Stomach (tissue), 19 donors: ENCODE measurements at places on chromosomes 3 and 15. TPM values are rescaled to one million over a fixed set of nuclear protein-coding genes. Genes with fewer than 3 reads are reported as not detected.

CLDN1 gene
- not detected for total RNA-seq

ZBTB47 gene
- 40.3 TPM for total RNA-seq

TMEM158 gene
- total RNA-seq, result 1.1 TPM

- no peak for DNase-seq
Observed at GRCh38 chr3:135090020-135090717, 295.1 kb downstream of the EPHB1 start.

C3orf70 gene
- total RNA-seq, result 33.5 TPM

DNA sequence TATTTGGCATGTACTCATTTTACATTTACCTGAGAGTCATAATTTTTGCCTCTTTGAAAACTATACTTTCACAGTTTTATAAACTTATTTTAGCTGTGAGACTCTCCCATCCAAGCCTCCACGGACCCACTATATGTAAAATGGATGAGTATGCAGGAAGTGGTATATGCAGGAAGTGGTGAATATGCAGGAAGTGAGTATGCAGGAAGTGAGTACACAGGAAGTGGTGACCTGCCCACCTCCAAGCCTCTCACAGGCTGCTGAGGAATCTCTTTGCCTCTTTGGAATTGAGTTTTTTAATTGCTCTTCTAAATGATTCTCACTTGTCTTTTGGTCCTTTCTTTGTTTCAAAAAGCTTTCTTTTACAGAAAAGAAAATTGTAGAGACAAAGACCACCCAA, 85.2 kb downstream of the KBTBD8 start:
- DNase-seq, result peak; percentile 10

SNTN gene
- total RNA-seq, result not detected

GOLGA6L10 gene
- 1.0 TPM for total RNA-seq

DNA sequence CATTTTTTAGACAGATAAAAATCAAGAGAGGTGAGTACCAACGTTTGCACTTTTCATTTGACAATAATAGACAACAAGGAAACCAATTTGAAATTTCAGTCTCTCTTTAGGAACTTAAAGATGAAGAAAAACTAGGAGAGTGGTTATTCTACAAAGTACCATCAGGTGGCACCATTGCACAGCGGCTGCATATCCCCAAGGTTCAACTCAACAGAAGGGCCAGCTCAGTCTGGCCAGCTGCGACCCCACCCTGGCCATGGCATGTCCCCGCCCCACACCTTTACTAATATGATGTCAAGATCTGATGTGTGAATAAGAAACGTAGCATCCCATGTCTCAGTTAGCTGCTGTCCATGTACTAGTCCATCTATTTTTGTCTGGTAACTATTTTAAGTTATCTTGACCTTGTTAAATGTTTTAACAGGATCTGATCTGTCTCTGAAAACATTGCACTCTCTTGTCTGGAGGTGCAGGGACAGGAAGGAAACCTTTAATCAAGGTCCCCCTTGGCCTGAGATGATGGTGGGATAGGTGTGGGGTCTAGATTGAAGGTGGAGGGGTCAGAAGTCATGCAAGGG, 35.5 kb upstream of the CGNL1 start:
- peak; percentile 58 for DNase-seq

DNA sequence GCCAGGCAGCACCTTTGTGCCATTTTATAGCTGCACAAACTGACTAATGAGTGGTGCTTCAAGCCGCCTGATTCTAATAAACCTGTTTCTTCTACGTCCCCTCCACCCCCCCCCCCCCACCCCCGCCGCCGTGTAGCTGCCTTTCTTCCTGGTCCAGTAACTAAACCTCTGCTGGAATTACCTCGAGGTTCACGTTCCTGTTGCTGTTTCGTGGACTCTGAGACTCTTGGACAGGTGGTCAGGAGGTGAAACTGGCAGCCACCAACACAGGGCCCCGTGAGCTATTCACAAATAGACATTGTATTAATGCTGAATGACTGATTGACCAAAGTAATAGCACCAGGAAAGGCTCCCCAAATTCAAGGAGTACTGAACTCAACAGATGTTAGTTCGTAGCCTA, 73.9 kb downstream of the TRIM69 start:
- DNase-seq, result no peak

NPAP1 gene
- 0.18 TPM for total RNA-seq

DNA sequence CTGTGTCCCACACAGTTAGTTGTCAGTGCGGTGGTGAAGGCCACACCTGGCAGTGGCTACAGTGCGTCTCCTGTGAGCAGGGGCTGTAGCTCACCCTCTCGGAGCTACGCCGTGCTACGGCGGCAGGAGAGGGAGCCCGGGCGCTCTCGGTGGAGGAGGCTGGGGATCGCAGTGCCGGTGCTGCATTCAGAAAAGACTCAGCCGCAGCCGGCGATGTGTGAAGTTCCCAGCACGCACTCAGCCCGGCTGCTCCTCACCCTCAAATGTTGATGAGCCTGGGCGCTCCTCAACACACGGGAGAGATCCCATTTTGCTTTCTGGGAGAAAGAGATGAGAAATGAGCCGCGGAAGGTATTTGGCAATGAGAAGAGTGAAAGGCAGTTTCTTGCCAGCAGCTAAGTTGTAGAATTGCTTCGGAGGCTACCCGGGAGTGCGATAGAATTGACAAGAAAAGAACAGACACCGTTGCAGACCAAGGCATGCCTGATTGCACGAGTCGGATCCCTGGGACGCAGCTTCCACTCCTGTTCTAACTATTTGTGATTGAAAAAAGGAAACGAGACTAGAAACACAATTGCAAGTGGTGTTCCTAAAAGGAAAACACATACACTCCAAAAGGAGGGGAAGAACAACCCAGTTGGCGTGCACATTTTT, at the start of gene UNC13C:
Gene UNC13C, plus strand, starts transcription at position 189 of the 654 bp plus-strand sequence. CDS start 34,463 bp downstream, outside the sequence.
- peak; percentile 28 for DNase-seq

LTF gene
- total RNA-seq, result 275 TPM

IVD gene
- 73.9 TPM for total RNA-seq

- no peak for DNase-seq
Observed at GRCh38 chr3:24062916-24063315, 117.8 kb downstream of the NR1D2 start.

DNA sequence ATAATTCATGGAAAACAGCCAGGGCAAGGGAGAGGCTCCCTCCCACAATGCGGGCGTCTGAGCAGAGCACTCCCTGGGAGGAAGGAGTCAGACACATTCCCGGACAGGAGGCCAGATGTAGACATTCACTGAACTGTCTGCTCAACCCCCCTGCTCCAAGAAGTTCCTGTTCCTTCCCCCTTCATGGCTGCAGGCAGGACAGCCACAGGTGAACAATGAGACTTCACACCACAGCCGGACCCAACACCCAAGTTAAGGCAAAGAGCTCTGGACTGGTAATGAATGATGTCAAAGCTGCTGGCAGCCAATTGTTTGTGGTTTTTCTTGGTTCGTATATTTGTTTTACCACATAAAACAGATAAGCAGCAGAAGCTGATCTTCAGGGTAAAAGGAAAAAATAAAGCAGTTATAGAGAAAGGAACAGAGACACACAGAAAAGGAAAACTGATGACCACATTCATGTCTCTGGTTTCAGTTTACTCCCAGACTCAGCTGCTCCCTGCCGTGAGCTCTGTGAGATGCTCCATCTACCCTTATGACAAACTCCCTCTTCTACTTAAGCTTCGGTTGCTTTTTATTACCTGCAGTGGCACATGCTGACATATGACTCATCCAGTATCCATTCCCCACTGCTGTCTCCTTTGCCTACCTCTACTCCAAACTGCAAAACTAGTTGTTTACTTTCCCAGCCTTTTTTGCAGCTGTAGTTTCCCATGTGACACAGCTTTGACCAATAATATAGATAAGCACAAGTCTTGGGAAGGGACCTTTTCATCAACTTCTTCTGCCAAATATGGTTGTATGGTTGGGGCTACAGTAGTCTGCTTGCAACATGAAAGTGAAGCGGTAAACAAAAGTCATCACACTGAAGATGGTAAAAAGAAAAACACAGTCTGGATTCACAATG, 33.1 kb downstream of the DZIP1L start:
- DNase-seq, result peak; percentile 26

RHOA gene
- total RNA-seq, result 242 TPM

HCN4 gene
- total RNA-seq, result 0.45 TPM

MRAS gene
- total RNA-seq, result 10.7 TPM

DNA sequence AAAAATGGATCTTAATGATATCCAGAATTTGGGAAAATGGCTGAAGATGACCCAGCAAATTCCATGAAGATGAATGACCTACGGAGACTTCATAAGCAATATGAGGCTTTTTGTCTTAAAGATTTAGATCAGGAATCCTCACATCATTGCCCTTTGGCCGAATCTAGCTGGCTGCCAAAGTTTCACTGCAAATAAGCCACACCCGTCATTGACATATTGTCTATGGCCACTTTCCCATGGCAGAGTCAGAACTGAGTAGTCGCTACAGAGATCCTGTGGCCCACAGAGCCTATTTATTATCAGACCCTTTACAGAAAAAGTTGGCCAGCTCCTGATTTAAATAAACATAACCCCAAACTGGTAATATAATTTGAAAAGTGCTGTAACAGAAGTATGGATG, 307.4 kb upstream of the RARB start:
- DNase-seq, result peak; percentile 37

DNA sequence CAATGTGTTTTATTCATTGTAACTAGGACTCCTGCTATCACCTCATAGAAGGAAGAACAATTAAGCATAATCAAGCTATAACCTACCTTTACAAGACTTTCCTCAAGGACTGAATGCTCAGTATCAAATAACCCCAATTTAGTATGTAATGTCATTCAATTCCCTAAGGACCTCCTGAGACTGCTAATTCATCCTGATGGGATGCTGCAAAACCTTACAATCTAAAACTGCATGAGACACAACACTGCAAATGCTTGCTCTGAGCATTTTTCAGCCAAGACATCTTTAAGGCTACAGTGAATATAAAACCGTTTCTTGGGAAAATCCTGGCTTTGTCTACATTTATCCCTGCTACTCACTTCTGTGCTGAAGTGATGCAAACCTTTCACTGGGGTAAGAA, 69.9 kb downstream of the RYK start:
- no peak for DNase-seq

DNA sequence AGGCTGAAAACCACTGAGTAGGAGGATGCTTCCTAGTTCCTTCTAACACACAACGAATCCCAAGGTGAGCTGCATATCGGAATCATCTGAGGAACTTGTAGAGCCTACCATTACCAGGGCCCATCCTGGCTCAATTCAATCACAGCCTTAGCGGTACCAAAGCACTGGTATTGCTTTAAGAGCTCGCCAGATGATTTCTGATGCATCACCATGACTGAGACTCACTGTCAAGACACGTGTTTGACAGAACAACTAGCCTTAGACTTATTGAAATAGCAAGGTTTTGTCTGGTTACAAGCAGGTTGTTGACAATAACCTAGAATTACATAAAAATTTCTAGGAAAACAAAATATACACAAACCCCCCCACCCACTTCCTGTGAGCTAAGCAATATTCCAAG, 68.5 kb downstream of the CBLB start:
- no peak for DNase-seq

GRCh38 chr3:130507746-130508145, 9.2 kb upstream of the COL6A6 start:
- no peak for DNase-seq

GRCh38 chr3:143240886-143241285, 121.3 kb downstream of the CHST2 start:
- no peak for DNase-seq

DNA sequence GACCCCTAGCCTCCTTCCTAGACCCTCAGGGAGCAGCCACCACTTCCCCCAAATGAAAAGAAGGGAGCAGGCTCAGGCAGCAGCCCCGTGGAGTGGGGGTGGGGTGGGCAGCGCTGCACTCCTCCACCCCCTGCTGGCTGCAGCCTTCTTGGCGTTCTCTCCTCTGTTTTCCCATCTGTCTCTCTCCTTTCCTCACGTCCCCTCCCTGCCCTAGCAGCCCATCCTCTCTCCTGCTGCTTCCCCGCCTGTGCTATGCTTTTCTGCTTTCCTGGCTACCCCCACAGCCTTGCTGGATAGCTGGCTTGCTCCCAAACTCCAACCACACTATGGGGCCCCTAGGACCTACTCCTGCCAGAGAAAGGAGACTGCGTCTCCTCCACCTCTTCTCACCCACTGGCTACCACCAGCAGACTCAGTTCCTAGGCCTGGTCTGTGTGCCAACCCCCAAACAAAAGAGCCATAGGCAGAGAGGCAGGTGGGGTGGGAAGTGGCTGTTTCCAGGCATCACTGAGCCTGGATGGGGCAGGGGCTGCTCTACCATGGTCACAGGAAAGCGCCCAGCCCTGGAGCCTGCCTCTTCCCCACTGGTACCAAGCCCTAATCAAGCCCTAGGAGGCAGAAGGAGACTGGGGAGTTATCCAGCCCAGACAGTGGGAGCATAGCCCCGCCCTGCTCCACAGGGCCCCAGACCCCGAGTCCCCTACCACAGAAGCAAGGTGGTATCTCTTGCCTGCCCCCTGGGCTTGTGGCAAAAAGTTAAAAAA, 3.4 kb upstream of the DISP2 start:
- no peak for DNase-seq

GRCh38 chr15:57945616-57946015, 119.9 kb downstream of the ALDH1A2 start:
- no peak for DNase-seq

FGF12 gene
- 2.0 TPM for total RNA-seq

- DNase-seq, result no peak
Observed at GRCh38 chr3:67490658-67491057, 163.8 kb downstream of the SUCLG2 start.

- peak; percentile 53 for DNase-seq
Observed at GRCh38 chr3:101036213-101036618, 43.0 kb upstream of the ABI3BP start.

DNA sequence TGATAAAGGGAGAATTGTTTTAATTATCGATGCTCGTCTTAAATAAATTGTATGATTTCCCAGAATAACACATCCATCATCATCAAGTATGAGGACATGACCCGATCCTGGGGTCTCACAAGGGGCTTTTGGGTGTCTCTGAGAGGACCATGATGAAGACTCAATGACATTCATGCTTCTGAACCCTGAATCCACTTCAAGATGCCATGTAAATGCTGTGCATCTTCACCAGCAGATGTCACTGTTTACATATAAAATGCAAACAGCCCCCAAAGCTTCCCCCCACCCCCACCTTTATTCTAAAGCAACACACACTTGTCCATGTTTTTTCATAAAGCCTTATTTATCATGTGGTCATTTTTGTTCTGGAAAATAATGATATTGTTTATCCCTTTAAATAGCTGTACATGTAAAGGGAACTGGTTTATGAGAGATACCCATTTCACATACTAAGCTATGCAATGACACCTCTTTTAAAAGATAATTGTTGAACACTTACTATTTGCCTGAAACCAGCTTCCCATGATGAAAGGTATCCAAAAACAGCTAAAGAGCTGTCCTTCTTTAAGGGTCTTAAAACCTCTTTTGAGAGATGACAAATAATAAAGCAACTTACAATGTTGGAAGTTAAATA, 69.7 kb upstream of the UBE3A start:
- no peak for DNase-seq

GPR176 gene
- total RNA-seq, result 6.1 TPM

- DNase-seq, result no peak
Observed at GRCh38 chr3:24048843-24049242, 103.8 kb downstream of the NR1D2 start.
